ENCODE measurements at places on chromosomes 5 and 9.

- DNase-seq = no peak
Observed at GRCh38 chr5:157283434-157283833, 17.5 kb downstream of the CYFIP2 start.

DNA sequence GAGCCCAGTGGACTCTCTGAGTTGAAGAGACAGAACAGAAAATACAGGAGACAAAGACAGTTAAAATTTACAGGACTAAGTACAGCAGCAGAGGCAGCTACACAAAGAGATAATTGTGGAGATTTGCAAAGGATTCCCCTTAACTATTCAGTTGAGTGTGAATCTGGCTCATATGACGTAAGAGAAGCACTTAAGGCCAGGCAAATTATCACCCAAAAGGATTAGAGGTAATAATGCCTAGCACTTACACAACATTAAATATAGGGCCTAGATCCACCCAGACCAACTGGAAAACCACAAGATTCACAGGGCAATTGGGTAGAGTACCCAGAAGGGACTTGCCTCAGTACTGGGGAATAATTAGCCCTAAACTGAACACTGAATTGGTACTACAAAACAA lies 41.3 kb downstream of the ADAMTS6 start:
- no peak for DNase-seq

- no peak for DNase-seq
Observed at GRCh38 chr9:127079446-127080140, 42.8 kb downstream of the ANGPTL2 start.

DNA sequence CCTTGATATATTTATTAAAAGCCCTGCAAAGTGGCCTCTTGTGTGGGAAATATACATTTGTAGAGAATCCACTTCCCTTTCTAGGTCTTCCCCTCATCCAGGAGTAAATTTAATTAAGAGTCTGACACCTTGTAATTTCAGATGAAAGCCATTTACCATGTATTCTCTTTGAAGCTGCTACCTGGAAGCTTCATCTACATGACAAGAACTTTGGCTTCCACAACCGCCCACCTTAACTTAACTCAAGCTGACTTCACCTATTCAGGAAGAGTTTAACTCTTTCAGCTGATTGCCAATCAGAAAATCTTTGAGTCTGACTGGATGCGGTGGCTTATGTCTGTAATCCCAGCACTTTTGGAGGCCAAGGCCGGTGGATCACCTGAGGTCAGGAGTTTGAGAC lies 899.9 kb downstream of the TAF11L14 start:
- DNase-seq = no peak

GRCh38 chr5:10677533-10677932 lies 83.5 kb downstream of the DAP start:
- DNase-seq = no peak

DNA sequence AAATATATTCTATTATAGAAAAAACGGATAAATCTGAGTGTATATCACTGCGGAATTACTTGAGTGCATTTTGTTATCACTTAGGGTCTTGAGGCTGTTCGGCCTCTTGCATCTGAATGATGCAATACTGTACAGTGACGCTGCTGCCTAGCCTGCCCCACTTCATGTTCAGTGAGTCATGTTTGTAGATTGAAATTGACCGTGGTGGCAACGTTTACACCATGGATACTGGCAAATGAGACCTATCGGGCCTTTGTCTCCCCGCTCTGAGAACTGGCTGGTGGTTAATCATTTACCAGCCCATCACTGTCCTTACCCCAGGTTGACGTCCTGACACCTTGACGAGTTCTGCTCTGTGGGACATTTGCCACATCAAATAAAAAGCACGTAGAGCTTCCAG lies 510.1 kb upstream of the ADAMTS16 start:
- DNase-seq = no peak

DNA sequence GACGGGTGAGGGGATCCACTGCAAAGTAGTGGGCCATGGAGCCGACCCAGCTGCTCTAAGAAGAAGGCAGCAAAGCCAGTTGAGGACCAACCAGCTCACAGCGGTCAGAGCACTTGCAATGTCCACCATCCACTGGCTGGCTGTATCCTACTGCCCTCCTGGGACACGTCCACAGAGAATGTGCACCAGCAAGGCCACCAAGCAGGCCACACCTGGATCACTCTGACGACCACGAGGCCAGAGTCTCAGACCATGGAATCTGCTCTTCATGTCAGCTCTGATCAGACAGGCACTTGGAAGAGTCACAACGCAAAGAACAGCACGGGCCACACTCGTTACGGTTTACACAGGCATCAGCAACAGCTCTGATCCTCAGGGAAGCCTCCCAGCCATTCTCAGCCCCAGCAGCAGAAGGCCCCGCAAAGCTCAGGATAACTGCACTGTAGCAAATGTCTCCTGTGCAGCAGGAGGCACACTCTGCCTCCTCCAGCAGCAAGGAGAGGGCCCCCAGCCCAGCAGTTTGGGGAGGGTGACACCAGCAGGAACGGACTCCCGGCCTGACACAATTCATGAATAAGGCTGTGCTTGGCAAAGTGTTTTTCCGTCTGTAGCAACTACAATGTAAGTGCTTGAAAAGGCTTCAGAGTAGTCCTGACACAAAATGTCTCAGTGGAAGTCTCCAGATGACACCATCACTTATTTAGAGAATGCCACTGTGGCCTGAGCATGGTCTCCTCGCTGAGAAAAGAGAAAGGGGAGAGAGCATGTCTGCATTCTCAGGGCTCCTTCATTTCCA lies 15.7 kb downstream of the SEMA4D start:
- DNase-seq = no peak

DNA sequence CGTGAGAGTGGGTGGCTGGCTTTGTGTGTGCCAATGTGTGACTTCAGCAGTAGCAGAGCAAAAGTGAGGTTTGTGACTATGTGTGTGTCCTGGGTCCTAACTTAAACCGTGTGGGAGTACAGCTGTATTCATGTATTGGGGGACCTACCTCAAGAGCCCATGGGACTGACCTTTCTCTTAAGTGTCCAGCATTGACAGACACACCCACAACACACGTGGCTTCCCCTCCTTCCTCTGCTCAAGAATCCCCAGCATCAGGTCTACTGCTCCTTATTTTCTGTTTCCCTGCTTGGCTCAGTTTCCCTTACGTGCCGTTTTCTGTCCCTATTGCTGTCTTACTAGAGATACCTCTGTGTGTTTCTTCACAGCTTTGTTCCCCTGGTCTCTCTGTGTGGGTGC lies 616 bp downstream of the IL11RA start:
- DNase-seq = no peak

DNA sequence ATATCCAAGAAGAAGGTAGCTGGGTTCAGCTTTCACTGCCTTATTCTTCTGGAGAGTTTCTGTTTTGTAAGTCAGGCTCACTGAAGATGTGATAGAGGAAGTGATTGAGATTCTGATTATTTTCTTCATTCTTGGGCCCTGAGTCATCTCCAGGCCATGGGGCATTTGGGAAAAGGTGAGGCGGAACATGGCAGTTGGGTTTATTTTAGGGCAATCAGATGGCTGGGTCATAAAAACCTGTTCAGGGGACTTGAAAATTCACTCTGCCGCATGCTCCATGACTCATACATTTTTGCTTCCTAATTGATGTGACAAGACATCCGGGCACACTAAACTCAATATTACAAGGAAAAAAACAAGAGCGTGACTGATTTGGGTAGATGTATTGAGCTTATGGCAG lies 265.7 kb upstream of the KLF4 start:
- DNase-seq = no peak

GRCh38 chr5:128413356-128413755 lies 124.7 kb downstream of the FBN2 start:
- DNase-seq = no peak

DNA sequence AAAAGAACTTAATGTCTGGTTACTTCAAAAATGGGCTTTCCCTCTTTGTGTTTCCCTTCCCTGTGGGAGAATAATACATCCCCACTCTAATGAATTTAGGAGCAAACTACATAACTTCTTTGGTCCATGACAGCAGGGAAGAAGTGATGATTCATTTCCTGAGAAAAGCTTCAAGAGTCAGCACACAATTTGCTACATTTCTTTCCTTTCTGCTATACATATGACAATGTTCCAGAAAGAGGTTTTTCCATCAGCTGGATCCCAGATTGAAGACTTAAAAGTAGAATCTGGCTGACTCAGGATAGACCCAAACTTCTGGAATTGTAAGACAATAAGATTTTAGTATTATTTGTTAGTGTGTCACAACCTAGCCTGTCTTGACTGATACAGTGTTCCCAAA lies 126.1 kb downstream of the DRD1 start:
- DNase-seq = no peak

Data from activated T-helper 1 cell treated with anti-CD3 and anti-CD28 coated beads, Interleukin-12 subunit alpha, Interleukin-12 subunit beta, Interleukin-2, Interleukin-4 antibody, amounts not matched to agents 30 ng/mL and 10 ng/mL and 1 ng/mL, durations not matched to agents 14 hours and 24 hours and 36 hours (primary cell).